Pulmonary artery endothelial cell (primary cell): ENCODE measurements at places on chromosomes 1 and 21. TPM values are rescaled to one million over a fixed set of nuclear protein-coding genes. Genes with fewer than 3 reads are reported as not detected.

PAQR6 gene
- 0.07 TPM in 2 replicates for total RNA-seq

GCSAML gene
- total RNA-seq, result not detected in 2 replicates

CORT gene
- 0.13 TPM in 1 of 2 replicates, not detected in the other for total RNA-seq

- no peak for DNase-seq
These were observed 38.0 kb upstream of the HMGN1 start for GRCh38 chr21:39386899-39387298.

GRCh38 chr1:24119859-24120756 is 8.2 kb upstream of the MYOM3 start:
- no peak for DNase-seq

KIF17 gene
- 0.13 TPM in 1 of 2 replicates, not detected in the other for total RNA-seq

DNA sequence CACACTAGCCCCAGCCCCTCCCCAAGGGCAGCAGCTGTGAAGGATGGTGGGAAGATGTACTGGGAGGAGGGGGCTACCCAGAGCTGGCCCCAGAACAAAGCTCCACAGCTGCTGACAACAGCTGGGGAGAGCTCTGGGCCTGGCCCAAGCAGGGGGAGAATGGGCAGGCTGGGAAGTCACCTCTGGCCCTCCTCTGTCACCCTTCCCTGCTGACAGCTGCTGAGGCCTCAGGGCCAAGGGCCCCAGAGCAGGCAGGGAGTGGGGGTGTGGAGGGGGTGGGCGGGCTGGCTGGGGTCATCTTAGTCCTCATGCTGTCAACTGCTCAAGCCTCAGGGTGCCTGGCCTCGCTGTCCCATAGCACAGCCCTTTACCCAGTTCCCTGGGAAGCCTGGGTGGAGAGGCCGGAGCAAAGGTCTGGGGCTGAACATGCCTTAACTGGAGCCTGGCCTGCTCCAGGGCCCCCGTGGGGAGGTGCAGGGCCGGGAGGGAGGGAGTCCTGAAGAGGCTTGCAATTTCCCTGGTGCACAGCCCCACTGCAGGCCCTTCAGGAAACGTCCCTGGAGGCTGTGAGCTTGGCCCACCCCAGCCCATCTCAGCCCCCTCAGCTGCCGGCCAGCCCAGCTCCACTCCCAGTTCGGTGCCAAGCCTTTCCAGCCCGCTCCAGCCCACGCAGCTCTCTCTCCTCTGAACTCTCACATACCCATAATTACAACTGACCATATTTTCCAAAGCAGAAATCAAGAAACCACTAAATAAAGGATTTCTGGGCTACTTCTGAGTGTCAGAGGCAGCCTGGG is 25.7 kb downstream of the HSPG2 start:
- no peak for DNase-seq

DNA sequence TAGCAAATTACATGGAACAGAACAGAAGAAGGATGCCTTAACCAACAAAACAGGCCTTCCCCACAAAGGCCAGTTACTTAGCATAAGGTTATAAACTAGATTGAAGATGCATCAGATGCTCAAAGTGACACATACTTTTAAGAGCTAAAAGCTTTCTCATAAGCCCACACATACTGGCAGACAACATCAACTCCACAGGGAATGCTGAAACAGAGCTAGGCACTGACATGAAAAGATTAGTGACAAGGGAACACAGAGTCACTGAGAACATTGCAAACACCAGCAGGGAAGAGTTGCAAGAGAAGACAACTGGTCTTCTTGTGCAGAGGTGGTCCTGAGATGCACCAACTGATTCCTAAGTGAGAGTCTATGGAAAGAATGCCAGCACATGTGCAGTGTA is 6.9 kb downstream of the TTC13 start:
- no peak for DNase-seq

GRCh38 chr21:18461743-18462142 is 58.2 kb upstream of the TMPRSS15 start:
- DNase-seq, result no peak

- no peak for DNase-seq
These were observed 33.4 kb downstream of the OR2G3 start for GRCh38 chr1:247638781-247639180.

DNA sequence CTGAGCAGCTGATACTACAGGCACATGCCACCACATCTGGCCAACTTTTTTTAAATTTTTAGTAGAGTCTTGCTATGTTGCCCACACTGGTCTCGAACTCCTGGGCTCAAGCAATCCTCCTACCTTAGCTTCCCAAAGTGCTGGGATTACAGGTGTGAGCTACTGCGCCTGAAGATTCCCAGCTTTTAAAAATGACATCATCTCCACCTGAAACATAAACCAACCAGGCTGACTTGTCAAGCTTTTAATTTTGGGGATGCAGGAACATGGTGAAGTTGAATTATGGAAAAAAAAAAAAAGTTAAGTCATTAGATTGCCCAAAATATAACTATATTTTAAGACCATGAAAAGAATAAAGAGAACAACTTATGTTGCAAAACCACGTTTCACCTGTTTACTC is 186.3 kb upstream of the DMRTA2 start:
- no peak for DNase-seq

DNA sequence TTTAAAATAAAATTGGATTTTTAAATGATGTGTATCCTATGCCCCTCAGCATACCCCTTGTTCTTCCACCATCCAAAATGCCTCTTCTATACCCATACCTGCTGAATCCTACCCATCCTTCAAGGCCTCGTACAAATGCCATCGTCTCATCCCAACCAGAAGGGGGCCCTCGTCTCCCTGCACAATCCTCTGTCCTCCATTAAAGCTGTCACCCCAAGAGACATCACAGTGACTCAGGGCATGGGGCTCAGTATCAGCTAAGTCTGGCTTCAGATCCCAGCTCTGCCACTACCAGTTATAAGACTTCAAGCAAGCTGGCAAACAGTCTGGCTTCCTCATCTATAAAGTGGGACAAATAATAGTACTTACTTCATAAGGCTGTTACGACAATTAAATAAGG is 23.8 kb downstream of the IGFN1 start:
- DNase-seq, result no peak

DNA sequence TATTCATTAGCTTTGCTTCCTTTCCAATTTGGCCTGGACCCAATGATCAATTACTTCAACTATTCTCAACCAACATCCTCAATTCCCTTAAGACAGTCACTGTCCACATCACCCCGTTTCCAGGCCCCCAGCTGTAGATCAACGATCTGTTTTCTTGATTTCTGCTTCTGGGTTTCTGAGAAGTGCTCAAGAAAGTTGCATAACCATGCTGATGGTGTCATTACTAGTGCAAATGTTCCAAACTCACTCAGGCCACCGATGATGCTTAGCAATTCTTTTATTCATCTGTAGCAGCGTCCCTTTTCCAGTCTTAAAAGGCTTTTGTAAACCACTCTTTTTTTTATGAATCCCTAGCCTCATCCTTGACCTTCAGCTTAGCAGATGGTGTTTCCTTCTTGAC is 155.8 kb upstream of the PTGFR start:
- no peak for DNase-seq

- no peak for DNase-seq
These were observed 260.6 kb downstream of the CACNA1E start for GRCh38 chr1:181743878-181744312.

AKNAD1 gene
- not detected in 2 replicates for total RNA-seq

- DNase-seq, result no peak
These were observed 266.2 kb upstream of the PLXNA2 start for GRCh38 chr1:208510192-208510952.

GRCh38 chr1:163864207-163864606 is 542.5 kb downstream of the NUF2 start:
- DNase-seq, result no peak
